CD14-positive monocyte (primary cell): ENCODE measurements at places on chromosomes 1 and 21. TPM values are rescaled to one million over a fixed set of nuclear protein-coding genes. Genes with fewer than 3 reads are reported as not detected.

The PROX1 gene
- polyA plus RNA-seq: not detected

The HLX gene
- polyA plus RNA-seq: 17.1 TPM

DNA sequence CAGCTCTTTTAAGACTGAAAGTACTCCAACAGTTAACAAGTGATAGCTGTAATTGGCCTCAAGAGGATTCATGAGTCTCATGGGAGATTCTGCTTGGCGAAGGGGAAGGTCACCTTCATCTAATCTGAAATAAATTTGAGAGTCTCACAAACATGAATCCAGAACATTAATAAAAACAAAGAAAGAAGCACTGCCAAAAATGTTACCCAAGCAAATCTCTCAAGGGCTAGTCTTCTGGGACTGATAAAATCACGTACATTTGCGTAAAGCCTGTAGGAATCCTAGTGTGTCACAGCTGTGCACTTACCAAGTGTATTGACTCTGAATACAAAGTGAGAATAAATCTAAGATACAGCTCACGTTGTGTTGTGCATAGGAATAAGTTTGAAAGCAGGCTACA, 21.2 kb upstream of the NUF2 start:
- DNase-seq: no peak

GRCh38 chr1:40633523-40633922, 32.0 kb downstream of the RIMS3 start:
- no peak for DNase-seq

DNA sequence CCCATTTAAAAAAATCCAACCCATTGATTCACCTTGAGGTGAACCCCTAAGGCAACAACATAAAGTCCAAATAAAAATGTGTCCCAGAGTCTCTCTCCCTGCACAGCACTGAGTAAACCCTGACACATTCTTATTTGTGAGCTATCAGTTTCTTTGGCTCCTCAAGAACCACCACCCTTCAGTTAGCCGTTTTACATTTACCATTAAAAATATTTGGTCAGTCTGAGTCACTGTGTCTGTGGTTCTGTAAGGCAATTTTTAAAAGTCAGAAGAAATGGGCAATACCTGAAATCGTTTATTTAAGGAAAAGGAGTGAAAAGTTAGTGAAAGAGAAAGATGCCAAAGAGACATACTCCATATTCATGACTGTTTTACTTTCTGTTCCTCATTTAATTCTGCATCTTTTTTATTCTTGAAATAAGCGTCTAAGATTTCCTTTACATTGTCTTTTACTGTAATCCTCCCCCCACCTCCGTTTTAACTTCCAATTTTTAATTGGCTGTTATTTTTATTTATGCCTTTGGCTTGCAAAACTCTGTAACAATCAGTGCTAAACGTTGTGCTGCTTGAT, 91.7 kb upstream of the IVNS1ABP start:
- peak; percentile 15 for DNase-seq

- DNase-seq: no peak
These were observed 29.6 kb downstream of the IVNS1ABP start for GRCh38 chr1:185287451-185287850.

DNA sequence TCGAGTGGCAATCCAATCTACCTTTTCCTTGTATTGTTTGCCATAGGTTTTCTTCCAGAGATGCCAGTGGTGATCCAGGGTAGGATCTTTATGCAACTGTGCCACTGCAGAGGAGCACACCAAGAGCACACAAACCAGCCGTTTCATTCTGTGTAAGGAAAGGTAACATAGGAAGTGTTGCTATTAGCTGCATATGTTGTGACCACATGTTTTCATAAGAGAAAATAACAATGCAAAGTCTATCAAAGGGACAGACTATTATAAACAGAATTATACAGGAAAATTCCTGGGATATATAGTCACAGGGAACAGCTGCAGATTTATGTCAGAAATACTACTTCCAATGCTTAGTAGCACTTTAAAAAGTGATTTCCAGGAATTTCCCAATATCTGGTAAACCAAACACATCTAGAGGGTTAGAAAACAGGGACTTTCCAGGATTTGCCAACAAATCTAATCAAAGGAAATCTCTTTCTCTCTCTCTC, 919 bp downstream of the CTSS start:
- DNase-seq: no peak
